ENCODE measurements at places on chromosomes 6 and 20.

DNA sequence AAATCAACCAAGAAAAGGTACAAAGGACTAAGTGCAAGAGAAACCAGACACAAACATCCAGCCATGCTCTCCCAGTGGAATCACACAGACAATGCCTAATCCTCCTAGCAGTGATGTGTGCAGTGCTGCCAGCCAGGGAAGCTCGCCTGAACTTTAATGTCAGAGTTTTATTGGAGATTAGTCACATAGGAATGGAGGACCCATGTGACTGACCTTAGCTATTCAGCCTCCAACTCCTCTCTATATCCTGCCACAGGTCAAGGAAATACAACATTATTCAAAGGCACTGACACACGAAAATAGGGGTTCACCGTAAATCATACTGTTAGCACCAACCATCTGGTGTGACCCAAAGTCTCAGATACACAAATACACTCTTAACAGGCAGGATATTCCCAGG lies 684.6 kb downstream of the DOK5 start:
- no peak for DNase-seq

DNA sequence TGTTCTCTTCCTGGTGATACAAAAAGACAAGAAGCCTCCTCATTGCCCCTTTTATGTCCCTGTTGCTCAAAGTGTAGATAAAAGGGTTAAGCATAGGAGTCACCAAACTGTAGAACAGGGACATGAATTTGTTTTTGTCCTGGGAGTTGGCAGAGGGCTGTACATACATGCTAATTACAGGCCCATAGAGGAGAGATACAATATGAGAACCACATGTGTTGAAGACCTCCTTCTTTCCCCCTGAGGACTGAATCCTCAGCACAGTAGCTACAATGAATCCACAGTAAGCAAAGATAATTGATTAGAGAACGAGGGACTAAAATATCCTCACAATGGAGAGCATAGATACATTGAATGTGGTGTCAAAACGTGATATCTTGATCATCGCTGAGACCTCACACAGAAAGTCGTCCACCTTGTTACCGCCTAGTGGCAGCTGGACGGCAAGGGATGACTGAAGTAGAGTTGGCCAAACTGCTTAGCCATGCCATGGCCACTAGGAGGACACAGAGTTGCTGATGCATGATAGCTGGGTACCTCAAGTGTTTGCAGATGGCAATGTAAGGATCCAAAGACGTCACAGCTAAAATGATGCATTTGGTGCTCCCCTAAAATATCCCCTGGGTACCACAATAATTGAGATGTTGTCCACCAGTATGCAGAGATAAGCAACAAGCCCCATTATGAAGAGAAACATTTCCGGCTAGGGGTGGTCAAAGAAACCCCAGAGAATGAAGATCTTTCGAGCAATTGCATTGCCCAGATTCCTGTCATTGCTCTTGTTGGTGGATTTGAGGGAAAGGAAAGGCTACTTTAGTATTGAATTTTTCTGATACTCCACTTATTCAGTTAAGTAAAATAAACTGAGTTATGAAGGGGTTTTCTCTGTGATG lies 15.0 kb downstream of the OR2B3 start:
- no peak for DNase-seq

DNA sequence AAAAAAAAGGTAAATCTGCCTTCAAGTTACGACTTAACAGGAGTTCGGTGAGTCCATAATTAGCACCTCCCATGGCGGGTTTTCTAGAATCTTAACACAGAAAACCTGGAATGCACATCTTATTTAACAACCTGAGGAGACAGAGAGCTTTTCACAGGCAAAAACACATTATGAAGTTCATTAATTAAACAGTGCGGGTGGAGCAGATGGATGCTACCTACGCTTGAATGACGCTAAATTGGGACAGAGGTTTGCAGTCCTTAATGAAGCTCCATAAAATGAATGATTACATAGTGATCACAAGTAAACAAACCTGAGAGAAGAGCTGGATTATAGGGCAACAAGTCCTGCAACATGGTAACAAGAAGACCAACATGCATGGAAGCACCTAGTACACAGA lies 81.0 kb downstream of the INSM1 start:
- DNase-seq = no peak

DNA sequence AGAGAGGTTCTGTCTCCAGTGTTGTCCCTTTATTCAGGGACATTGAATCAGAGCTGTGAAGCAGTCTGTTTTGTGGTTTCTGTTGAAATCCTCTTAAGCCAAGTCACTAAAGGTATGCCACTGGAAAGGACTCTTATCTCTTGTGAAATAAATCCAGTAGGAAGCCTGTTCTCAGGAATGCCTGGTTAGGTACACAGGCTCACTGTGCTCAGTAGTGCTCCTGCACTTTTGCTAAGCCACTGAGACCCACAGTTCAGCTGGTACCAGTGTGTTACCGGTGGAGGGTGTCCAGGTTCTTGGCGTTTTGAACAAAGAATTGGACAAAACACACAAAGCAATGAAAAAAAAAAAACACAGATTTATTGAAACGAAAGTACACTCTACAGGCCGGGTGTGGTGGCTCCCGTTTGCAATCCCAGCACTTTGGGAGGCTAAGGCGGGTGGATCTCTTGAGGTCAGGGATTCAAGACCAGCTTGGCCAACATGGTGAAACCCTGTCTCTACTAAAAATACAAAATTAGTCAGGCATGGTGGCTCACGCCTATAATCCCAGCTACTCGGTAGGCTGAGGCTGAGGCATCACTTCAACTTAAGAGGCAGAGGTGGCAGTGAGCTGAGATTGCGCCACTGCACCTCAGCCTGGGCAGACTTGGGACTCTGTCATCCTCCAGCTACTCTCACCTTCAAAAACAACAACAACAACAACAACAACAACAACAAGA lies 186.1 kb downstream of the JARID2 start:
- no peak for DNase-seq

DNA sequence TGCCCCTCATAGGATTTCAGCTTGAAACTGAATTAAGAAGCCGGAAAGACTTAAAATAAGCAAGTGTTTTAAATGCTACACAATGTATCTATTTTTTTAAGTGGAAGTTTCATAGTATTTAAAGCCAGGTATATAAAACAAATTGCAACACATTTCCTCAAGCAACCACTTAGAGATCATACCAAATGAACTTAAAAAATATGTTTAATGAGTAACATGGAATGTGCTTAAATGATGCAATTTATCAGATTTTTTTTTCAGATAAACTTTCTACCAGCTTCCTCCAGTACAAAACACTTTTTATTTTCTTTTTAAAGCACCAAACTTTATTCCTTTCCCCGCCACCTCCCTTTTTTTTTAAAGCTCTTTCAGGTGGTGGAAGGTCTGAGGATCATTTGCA lies 534.3 kb downstream of the BMP2 start:
- no peak for DNase-seq

- no peak for DNase-seq
These were observed 328.3 kb downstream of the CBLN4 start for GRCh38 chr20:55677011-55677410.
